ENCODE measurements at places on chromosomes 6 and 20.
A peak's percentile ranks its signal among the peaks of the same experiment; 100 is the strongest.

DNA sequence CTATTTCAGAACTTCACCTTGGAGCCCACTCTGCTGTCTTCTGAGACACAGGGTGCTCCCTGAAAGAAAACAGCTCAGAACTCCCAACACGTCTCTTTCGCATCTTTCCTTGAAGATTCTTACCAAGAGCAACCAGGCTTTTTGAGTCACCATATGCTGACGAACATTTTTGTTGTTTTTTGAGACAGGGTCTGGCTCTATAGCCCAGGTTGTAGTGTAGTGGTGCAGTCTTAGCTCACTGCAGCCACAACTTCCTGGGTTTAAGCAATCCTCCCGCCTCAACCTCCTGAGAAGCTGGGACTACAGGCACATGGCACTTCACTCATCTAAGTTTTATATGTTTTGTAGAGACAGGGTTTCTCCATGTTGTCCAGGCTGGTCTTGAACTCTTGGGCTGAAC, 68.5 kb downstream of the TRMT11 start:
- no peak for DNase-seq

- no peak for DNase-seq
Observed at GRCh38 chr6:80872199-80872950, 765.9 kb downstream of the BCKDHB start.

DNA sequence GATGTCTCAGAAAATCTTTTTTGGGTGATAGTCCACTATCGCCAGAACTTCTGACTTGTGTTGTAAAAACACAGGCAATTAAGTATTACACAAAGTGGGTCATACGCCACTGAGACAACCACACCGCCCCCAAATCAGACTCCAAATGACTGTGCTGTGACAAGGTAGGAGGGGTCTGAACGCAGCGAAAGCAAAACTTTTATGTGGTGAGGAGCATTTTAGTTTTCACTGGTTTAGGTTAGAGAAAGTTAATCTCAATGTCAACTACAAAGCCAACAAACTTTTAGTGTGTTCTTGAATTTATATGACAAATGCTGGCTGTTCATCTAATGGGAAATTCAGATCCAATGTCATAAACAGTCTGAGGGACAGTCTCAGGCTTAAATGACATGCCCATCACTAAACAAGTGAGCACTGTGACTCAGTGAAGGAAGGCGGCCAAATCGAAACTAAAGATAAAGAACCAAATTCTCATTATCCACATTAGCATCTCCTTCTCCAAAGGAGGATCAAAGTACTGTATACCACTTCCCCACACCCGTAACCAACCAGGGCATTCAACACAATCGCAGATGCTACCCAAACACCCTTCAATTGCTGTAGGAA, 186.7 kb downstream of the GJA10 start:
- DNase-seq = no peak

GRCh38 chr6:148770408-148771211, 23.8 kb downstream of the UST start:
- DNase-seq = no peak

GRCh38 chr6:20800653-20801052, 266.4 kb downstream of the CDKAL1 start:
- no peak for DNase-seq

DNA sequence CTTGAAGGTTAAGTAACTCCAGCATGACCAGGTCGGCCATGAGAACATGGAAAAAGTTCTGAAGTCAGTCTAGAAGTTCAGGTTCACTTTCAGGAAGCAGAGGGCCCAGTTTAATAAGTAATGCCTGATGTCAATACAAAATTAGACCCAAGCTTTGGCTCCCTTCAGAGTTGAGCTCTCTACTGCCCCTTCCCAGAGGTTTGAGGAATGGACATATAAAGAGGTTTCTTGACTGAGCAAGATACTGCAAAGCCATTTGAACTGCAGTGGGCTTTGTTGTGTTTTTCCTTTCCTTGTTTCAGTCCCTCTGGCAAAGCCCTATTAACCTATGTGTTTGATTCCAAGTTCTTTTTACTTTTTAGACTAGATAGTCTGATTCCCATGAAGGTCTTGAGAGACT, 97.8 kb upstream of the PREP start:
- DNase-seq = no peak

- DNase-seq = no peak
Observed at GRCh38 chr6:38479331-38479730, 160.4 kb downstream of the BTBD9 start.

GRCh38 chr20:1998193-1998520, 4.3 kb upstream of the PDYN start:
- no peak for DNase-seq

- no peak for DNase-seq
Observed at GRCh38 chr6:16412982-16413381, 174.6 kb downstream of the GMPR start.

- DNase-seq = no peak
Observed at GRCh38 chr20:51586005-51586440, 43.5 kb upstream of the NFATC2 start.

GRCh38 chr6:84853901-84854300, 89.5 kb upstream of the TBX18 start:
- DNase-seq = no peak

GRCh38 chr6:45154679-45155078, 173.5 kb upstream of the RUNX2 start:
- no peak for DNase-seq

GRCh38 chr20:31681128-31681727, 41.4 kb downstream of the BCL2L1 start:
- DNase-seq = no peak

GRCh38 chr20:50253101-50253500, 62.5 kb downstream of the CEBPB start:
- no peak for DNase-seq

DNA sequence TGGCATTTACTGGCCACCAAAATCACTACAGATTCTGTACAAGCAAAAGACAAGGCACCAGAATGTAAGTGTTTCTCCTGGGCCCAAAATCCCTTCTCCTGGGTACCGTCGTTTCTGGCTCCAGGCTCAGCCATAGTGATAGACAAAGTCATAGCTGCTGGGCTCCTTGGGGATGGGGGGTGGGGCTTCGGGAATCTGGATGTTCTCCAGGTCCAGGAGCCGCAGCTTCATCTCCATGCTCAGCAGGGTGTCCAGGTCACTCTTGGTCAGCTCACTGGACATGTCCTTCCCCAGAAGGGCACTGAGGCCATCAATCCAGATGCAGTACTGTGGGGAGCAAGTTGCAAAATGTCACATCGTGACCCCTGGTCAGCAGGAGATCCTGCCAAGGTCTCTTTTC, 39.2 kb downstream of the ELMO2 start:
- DNase-seq = no peak

DNA sequence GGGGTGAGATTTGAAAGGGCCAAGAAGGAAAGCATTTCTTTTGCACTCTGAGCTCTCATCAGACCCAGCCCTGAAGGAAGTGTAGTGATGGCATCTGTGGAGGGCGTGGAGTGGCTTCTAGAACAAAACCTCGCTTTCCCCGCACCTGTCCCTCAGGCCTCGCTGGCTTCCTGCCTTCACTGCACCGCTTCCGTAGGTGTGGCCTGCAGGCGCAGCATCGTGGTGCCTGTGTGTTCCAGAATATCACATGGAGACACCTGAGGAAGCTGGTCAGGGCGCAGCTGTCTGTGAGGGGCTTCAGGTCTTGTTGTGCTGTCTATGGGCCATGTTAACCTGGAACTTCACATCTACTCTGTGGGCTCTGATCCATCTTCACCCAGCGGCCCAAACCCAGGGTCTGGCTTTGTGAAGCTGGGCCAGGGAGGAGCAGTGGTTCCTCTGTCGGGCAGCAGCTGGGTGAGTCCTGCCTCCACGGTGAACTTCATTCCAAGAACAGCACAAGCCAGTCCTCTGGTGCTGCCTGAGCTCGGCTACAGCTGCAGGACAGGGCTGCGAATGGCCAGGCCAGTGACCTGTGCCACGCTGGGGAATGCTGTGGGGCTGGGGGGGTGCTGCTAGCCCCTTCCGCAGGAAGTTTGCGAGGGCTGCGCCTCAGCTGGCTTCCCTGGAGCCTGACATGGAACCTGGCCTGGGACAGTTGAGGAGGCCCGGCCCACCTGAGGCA, 40.9 kb downstream of the DSTN start:
- DNase-seq = no peak

DNA sequence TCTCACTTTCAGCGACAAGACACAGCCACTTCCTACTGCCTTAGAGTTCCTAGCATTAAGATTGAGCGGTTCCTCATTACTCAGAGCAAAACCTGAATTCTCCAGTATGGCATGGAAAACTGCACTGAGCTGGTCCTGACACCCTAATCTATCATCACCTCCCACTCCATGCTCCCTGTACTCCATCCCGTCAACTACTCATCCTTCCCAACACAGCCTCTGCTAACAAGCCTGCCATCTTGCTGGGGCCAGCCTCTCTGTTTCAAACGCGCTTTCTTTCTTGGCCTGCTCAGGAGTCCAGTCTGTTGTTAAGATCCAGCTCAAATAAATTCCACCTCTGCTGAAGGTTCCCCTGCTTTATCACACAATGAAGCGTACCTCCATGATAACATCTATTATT, 12.0 kb downstream of the PRKN start:
- peak; percentile 35 for DNase-seq

DNA sequence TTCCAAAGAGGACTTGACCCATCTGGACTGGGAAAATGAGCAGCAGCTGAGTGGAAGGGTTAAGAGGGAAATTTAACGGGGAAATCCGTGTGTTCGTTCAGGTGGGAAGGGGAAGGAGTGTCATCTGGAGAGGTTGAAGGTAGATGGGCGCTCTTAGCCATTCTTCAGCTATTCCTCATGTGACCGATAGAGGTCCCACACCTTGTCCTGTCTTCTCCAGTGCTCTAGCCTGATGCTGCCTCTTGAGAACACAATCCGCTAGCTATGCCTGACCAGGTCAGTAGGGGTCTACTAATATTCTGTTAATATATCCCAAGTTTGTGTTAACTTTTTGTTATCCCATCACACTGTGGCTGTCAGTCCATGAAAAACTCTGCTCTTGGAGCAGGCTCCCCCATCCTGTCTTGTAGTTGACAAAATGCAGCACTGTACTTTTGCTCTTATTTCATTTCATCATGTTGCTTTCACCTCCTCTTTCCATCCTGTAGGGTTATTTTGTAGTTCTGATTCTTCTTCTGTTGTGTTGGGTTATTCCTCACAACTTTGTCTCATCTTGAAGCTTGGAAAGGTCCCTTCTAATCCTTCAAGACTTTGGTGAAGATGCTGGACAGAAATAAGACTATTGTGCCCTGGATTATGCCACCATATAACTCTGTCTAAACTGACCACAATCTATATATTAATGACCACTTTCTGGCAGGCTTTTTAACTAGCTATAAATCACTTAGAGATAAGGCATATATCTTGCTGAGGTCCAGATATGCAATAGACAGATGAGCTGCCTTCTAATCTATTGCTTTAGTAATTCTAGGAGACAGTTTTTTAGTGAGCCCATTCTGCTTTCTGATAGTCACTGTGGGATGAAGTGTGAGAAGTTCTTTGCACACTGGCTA, 123.4 kb upstream of the SUPT3H start:
- DNase-seq = no peak

- no peak for DNase-seq
Observed at GRCh38 chr6:21751608-21752007, 158.1 kb downstream of the SOX4 start.

- DNase-seq = no peak
Observed at GRCh38 chr6:32969685-32970412, 1.5 kb downstream of the BRD2 start.

- no peak for DNase-seq
Observed at GRCh38 chr20:32894026-32894483, 35.3 kb downstream of the EFCAB8 start.

- DNase-seq = no peak
Observed at GRCh38 chr6:100008857-100009256, 14.8 kb upstream of the MCHR2 start.

- DNase-seq = no peak
Observed at GRCh38 chr6:27023664-27024063, 223.8 kb upstream of the PRSS16 start.

GRCh38 chr20:19683188-19683587, 74.9 kb upstream of the RIN2 start:
- DNase-seq = no peak

GRCh38 chr6:33028220-33028849, 18.9 kb upstream of the HLA-DOA start:
- DNase-seq = no peak

- DNase-seq = no peak
Observed at GRCh38 chr20:55153001-55153645, 677.7 kb downstream of the DOK5 start.

DNA sequence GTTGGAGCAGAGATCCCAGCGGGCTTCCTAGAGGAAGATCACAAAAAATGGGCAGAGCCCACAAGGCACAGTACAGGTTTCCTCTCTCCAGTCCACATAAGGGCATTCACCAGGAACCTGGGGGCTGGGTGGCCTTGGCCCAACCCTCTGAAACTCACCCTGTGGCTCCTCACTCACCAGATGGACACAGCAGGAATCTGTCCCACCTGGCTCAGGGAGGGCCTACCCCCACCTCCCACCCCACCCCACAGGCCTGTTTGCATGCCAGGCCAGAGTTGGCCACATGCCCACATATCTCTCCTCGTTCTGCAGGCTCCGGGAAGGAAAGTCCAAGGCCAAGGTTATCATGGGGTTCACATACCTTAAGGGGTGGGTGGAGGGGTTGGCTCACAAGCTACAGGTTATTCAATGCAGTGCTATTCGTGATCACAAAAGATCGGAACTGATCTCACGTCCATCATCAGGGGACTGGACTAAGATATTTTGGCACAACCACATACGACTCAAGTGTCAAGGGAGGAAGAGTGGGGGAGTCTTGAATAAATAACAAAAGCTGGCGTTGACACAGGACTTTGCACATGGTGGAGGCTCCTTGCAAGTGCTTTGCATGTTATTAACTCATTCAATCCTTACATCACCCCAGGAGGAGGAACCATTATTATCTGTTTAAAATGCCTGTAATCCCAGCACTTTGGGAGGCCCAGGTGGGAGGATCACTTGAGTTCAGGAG, 13.0 kb downstream of the RIPOR3 start:
- no peak for DNase-seq

- no peak for DNase-seq
Observed at GRCh38 chr20:38129248-38129865, 35.7 kb downstream of the TGM2 start.

DNA sequence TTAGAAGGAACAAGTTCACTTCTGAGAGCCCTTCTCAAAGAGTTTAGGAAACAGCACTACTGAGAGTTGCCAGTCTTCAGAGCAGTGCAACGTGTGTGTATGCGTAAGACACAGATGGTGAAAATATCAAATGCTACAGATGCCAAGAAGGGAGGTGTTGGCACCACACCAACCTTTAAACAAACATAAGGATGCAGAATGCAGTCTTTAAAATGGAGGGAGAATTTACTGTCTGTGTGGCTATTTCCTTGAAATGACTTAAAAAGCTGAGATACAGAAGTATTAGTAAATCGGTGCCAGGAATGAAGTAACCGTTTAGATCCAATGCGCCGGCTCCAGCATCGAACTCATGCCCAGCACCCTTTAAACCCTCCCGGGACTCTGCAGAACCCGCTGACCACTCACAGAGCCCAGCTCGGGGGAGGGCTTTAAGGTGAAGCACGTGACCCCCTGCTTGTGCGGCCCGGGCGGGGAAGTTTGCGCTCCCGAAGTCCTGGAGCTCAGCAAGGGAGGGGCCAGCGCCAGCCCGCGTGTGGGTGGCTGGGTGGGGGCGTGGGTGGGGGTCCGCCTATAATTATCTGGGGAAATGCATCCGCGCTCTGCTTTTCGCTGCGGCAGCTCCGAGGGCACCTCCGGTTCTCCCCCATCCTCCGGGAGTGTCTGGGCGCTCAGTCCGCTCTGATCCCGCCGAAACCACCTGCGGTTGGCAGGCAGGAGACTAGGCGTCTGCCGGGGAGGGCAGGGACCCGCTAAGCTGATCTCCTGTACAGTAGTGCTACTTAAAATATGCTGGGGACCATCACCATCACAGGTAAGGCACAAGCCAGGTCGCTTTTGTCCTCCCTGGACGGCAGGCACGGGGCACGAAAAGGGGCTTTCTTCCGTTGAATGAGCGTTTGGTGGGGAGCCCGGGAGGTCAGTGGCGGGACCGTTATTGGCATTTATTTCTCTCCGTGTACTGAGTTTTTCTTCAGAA, 66.0 kb downstream of the ZBTB2 start:
- peak; percentile 64 for DNase-seq
